ENCODE measurements at places on chromosomes 1 and 21.

DNA sequence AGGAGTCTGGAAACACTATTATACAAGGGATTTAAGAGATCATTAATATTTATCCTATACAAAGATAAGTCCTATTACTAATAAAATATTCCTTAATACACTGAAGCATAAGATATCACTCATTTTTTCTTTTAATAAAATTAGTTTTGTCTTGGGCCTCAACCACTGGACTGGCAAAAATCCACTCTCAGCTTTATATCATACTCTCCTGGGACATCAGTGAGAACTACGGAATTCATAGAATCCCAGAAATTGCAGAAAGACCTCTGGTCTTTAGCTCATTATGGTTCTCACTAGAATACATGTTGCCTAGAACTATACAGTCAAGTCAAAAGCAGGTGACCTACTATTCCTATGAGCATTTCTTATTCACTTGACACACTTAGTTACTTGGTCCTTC is 285.0 kb downstream of the LRRC40 start:
- DNase-seq, result no peak

GRCh38 chr1:182668521-182669054 is 15.8 kb downstream of the RGS8 start:
- no peak for DNase-seq

DNA sequence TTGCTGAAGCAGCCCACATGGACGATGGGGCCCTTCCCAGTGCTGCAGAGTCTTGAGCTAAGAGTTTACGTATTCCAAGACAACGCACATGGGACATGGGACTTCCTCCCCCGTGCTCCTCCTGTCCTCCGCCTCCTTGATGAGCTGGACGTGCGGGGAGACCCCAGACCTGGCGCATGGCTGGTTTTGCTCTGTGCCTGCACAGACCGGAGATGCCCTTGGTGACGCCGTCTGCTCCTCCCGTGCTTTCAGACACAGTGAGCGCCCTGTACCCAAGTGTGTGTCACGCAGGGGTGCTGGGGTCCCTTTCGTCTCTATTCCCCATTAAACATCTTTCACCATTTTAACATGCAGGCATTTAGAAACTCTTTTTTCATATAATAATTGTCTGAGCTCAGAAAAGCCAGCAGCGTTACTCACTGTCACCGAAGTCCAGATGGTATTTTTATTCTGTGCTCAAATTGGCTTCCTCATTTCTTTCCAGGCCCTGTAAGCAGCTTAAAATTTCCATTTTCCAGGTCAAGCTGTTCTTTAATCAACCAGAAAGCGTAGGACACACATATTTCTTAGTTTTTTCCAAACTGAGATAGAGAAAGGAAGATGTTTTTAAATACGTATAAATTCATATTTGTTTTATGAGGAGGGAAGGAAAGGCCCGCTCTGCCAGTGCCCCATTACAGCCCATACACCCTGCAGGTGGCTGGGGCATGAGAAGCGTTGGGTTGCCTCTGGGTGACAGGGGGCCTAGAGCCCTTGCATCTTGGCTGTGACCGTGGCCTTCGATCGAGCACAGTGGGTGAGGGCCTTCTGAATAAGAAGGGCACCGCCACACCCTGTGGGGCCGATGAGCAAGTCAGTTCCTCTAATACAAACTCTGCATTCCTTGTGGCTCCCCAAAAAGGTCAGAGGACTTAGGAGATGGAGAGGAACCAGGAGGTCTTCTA is 17.9 kb upstream of the ZBTB21 start:
- DNase-seq, result no peak

DNA sequence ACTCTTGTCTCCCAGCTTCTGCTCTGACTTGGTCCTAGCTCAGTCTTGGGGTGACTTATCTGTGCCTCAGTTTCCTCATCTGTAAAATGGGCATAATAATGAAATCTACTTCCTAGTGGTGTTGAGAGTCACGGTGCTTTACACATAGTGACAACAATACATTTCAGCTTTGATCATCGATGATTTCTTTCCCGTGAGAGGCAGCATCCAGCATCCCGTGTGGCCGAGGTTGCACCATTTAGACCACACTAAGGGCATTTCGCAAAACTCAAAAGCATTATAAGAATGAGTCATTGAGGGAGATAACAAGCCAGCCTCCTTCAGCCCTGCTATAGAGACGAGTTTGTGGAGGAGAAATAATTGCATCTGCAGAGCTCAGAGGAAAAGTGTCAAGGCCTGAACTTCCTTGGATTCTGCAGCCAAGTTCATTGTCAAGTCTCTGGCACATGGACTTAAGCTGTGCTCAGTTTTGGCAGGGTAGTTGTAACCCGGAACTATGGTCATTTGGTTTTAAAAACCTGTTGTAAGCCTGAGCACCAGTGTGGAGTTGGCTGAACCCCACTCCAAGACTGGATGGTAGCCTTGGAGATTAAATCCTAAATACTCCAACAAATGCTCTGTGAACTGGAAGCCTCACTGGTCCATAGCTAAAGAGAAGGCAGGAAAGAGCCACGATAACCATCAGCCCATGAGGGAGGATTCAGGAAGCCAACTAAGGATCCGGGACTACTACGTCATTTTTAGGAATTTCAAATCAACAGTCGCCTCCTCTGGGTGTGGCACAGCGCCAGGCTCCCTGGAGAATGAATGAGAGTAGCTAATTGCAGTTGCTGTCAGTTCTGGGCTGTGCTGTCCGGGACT is 64.2 kb downstream of the TCP10L start:
- no peak for DNase-seq

- no peak for DNase-seq
Observed at GRCh38 chr1:42940851-42941639, 17.6 kb downstream of the SLC2A1 start.

DNA sequence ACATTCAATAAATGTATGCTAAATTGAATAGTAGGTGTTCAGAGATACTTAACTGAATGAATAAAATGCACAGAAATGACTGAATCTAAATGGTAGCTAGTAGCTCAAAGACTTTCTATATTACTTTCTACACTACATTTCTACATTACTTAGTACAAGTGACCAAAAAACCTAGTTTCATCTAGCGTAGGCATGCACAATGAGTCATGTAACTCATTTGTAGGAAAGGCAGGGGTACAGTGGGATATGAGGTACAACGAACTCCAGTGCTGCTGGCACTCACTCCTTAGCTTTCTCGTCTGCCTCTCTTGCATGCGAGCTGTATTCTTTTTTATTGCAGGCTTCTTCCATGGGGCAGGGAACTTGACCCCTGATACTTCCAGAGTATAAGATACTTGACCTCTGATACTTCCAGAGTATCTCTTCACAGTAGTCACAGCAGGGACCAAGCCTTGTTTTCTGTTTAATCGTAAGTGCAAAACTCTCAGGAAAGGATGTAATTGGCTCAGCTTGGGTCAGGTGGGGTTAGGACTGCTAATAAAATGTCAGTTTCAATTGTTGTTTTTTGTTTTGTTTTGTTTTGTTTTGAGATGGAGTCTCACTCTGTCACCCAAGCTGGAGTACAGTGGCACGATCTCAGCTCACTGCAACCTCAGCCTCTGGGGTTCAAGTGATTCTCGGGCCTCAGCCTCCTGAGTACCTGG is 4.9 kb upstream of the ATP2B4 start:
- DNase-seq, result no peak

GRCh38 chr21:42466700-42467099 is 29.3 kb downstream of the RSPH1 start:
- no peak for DNase-seq

- DNase-seq, result no peak
Observed at GRCh38 chr1:98559291-98559690, 102.2 kb upstream of the SNX7 start.

- DNase-seq, result no peak
Observed at GRCh38 chr1:8939362-8939995, 6.2 kb upstream of the CA6 start.

DNA sequence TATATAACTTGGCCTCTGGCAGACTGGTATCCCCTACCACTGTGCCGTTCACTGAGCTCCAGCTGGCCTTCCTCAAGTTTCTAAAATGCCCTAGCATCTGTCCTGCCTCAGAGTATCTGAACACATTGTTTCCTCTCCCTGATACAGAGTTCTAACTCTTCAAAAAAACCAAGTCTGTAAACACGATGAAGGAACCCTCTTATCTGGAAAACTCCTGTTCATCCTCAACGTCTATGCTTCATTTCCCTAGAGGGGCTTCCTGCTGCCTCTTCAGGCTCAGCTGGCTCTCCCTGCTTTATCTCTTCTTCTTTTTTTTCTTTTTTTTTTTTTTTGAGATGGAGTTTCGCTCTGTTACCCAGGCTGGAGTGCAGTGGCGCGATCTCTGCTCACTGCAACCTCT is 5.6 kb downstream of the BSDC1 start:
- DNase-seq, result no peak

- no peak for DNase-seq
Observed at GRCh38 chr1:185514311-185514710, 197.3 kb upstream of the IVNS1ABP start.

DNA sequence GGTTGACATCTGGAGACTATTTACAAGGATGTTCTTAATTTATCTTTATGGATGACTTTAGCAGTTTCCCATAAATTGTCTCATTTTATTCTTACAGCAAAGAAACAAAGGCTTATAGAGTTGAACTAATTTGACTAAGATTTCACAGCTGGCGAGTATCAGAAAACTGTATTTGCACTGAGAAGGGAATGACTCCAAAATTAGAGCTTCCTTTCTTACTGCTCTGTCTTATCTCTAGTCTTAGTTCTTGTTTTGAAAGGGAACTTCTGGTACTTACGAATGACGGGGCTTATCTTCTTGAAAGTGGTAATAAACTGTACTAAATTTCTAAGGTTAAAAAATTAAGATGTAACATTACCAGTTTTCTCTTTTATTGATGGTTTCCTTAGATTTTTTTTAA is 13.6 kb downstream of the CNST start:
- DNase-seq, result no peak

- no peak for DNase-seq
Observed at GRCh38 chr1:116765962-116766361, 11.7 kb downstream of the CD2 start.

DNA sequence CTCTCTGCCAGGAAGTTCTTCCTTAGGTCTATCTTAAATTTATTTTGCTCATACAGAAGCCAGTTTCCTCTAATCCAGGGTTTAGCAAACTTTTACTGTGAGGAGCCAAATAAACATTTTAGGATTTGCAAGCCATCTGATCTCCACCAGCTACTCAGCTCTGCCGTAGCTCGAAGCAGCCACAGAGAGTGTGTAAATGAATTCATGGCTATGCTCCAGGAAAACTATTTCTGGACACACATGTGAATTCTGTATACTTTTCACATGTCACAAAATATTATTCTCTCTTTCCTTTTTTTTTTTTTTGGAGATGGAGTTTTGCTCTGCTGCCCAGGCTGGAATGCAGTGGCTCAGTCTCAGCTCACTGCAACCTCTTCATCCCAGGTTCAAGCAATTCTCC is 13.4 kb upstream of the AGTRAP start:
- no peak for DNase-seq

DNA sequence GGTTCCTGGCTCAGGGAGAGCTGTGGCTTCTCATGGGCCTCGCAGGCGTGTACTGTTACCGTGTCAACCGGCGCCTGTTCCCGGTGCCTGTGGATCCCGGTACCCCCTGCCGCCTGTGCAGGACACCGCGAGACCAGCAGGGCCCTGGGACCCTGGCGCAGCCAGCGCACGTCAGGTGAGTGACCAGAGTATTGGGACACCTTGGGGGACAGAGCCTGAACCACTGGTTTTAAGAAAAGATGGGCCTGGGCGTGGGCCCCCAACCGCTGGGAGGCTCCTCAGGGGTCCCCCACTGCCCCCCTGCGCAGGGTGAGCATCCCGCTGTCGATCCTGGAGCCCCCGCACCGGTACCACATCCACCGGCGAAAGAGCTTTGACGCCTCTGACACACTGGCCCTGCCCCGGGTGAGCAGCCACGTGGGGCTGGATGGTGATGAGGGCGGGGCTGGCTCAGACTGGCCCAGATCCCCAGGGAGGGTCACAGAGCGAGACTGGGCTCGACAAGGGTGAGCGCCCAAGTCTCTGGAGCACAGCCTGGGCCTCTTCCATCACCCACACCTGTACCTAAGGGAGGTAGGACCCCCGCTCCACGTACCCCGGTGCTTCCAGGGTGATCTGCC is 10.5 kb downstream of the MIIP start:
- no peak for DNase-seq

GRCh38 chr1:50605186-50605875 is 182.1 kb upstream of the DMRTA2 start:
- DNase-seq, result no peak

DNA sequence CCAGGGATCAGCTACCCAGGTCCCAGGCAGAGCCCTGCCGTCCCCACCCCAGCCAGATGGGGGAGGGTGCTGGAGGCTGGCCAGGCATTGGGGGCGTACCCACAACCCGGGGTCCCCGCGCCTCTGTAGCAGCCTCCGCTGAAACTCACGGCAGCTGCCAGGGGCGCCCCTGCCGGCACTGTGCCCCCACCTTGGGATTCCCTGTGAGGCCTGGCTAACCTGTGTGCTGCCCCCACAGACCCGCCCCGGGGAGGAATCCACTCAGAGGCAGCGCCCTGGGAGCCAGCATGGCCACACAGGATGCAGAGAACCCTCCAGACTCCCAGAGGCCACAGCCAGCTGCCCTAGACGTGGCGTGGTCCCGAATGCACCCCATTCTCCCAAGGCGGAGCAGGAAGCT is 3.8 kb downstream of the DVL1 start:
- no peak for DNase-seq

- DNase-seq, result no peak
Observed at GRCh38 chr1:211643324-211644212, 31.9 kb downstream of the NEK2 start.

GRCh38 chr1:228512781-228513198 is 25.6 kb downstream of the RNF187 start:
- no peak for DNase-seq

GRCh38 chr21:29943885-29944284 is 4.1 kb upstream of the GRIK1 start:
- DNase-seq, result no peak

DNA sequence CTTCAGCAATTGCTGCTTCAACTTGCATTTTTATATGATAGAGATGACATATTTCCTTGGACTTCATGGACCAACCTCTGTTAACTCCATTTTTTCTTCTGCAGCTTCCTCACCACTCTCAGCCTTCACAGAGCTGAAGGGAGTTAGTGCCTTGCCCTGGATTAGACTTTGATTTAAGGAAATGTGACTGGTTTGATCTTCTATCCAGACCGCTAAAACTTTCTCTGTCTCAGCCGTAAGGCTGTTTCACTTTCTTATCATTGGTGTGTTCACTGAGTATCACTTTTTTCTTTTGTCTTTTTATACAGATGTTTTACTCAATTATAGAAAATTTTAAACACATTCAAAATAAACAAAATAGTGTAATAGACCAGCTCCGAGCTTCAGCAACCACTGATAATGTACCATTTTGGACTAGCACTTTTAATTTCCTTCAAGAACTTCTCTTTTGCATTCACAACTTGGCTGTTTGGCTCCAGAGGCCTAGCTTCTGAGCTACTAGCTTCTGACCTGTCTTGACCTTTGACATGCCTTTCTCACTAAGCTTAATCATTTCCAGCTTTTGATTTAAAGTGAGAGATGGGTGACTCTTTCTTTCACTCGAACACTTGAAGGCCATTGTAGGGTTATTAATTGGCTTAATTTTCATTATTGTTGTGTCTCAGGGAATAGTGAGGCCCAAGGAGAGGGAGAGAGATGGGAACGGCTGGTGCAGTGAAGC is 9.3 kb downstream of the NEK7 start:
- DNase-seq, result no peak

- no peak for DNase-seq
Observed at GRCh38 chr1:234916840-234917239, 211.8 kb downstream of the TOMM20 start.

- DNase-seq, result no peak
Observed at GRCh38 chr1:21290546-21290944, 282 bp upstream of the ECE1 start.
